ENCODE measurements at places on chromosomes 13 and 19. TPM values are rescaled to one million over a fixed set of nuclear protein-coding genes. Genes with fewer than 3 reads are reported as not detected.

DNA sequence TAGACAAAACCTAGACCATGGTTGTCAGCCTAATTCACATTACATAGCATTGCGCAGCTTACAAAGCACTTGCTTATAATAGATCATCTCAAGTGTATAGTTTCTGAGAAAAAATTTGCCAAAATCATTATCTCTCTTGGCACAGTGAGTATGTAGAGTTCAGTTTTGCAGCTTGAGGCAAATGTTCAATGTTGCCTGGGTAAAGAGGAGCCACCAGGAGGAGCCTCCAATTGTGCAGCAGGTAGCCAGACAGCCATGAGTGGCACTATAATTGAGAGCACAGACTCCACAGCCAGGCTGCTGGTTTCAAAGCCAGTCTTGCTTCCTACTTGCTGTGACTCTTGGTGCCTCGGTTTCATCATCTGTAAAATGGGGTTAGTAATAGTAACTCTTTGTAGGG, 24.0 kb upstream of the OLFM4 start:
- DNase-seq = no peak

The ZNF723 gene
- not detected for total RNA-seq

DNA sequence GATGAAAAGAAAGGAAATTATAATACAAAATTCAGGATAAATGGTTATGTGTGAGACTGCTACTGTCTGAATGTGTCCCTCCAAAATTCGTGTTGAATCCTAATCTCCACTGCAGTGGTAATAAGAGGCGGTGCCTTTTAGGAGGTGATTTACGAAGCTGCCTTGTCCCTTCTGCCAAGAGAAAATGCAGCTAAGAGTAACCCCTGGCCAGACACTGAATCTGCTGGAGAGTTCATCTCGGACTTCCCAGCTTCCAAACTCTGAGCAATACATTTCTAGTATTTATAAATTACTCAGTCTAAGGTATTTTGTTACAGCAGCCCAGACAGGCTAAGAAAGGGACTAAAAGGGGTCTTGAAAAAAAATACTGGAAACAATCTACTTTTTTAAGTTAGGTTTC, 152.6 kb downstream of the KLF12 start:
- no peak for DNase-seq

The TTC9B gene
- not detected for total RNA-seq

The KLHL1 gene
- total RNA-seq = not detected

The MAP2K2 gene
- 138 TPM for total RNA-seq

DNA sequence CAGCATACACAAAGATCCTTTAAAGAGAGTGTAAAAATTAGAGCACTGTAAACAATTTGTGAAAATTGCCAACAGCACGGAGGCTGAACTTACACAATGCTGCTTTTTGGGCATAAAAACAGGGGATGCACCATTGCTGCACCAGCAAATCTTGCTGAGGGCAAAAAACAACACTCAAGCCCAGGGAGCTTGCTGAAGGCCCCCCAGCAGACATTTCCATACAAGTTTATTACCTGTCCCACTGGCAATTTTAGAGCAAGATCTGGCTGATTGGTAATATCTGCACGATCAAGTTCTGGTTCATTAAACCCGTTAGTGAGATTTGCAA, 34.3 kb downstream of the AMER2 start:
- no peak for DNase-seq

GRCh38 chr19:18657590-18658365, 20.9 kb downstream of the KLHL26 start:
- peak; percentile 81 for DNase-seq

DNA sequence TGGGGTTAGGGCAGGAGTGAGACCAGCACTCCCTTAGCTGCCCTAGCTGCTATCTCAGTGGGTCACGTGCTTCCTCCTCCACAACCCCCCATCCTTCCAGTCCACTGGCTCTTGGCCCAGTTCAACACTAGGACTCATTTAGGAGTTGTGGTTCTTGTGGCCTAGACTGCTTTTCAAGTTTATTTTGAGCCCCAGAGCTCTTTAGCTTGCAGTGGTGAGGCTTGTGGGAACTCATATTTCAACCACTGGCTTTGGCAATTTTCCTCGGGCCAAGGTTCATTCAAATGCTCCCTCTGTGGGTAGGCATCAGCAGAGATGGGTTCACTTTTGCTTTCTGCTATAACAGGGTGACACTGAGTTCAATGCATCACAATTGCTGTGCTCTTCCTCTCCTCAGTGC, 436.2 kb upstream of the SLITRK5 start:
- no peak for DNase-seq

The PSG11 gene
- not detected for total RNA-seq

The STXBP2 gene
- 8.4 TPM for total RNA-seq

DNA sequence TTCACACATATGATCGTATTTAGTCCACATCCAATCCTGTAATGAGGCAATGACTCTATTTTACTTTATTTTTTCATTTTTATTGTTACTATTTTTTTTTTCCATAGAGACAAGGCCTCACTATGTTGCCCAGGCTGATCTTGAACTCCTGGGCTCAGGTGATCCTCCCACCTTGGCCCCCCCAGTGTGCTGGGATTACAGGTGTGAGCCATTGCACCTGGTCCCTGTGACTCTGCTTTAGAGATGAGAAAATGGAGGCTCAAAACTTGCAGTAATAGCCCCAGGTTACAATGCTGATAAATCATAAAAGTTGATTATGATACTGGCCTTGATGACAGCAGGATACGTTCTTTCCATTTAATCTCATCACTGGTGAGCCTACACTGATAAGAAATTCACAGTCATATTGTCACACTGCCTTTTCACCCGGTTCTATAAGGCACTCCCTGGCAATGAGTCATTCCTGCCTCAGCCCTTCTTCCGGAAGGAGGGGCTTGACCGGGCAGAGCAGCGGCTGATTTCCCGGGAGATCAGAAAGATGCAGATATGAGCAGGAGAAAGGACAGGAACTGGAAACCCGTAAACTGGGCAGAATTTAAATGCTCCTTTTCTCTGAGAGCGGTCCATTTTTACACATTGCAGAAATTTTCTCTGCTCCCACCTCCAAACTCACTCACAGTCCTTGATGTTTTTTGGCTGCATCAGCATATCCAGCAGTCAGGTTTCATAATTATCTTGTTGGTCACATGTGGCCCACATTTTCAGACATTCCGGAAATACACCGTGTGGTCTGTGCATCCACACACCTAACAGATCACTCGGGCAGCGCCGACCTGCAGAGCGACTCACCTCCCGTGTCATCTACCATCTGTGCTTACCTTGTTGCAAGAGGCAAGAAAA, 616.4 kb downstream of the EFNB2 start:
- DNase-seq = peak; percentile 50

GRCh38 chr19:1309977-1310852, 24.5 kb downstream of the EFNA2 start:
- no peak for DNase-seq

DNA sequence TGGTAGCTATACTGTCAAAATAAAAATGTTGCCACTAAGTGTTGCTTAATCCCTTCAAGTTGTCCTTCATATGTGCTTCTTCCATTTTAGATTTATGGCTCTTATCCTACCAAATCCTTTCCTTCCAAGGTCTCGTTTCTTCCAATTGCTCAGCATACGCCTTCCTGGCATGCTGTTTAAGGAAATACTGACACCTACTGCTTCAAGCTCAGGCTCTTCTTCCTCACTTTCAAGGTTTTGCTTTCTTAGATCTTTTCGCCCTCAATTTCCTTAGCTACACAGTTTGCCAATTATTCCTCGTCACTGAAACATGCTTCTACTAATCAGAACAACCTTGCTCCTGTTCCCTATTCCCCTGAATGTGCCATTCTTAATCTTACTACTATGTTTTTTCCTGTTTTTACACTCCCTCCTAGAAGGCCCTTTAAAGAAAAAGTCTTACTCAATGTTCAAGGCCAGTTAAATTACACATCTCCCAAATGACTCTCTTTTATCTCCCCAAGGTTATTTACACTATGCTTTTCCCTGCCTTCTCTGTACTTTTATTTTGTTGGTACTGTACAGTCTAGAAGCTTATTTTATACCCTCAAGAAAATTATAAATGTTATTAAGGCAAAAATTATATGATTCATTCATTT, 343.1 kb downstream of the MZT1 start:
- DNase-seq = no peak

DNA sequence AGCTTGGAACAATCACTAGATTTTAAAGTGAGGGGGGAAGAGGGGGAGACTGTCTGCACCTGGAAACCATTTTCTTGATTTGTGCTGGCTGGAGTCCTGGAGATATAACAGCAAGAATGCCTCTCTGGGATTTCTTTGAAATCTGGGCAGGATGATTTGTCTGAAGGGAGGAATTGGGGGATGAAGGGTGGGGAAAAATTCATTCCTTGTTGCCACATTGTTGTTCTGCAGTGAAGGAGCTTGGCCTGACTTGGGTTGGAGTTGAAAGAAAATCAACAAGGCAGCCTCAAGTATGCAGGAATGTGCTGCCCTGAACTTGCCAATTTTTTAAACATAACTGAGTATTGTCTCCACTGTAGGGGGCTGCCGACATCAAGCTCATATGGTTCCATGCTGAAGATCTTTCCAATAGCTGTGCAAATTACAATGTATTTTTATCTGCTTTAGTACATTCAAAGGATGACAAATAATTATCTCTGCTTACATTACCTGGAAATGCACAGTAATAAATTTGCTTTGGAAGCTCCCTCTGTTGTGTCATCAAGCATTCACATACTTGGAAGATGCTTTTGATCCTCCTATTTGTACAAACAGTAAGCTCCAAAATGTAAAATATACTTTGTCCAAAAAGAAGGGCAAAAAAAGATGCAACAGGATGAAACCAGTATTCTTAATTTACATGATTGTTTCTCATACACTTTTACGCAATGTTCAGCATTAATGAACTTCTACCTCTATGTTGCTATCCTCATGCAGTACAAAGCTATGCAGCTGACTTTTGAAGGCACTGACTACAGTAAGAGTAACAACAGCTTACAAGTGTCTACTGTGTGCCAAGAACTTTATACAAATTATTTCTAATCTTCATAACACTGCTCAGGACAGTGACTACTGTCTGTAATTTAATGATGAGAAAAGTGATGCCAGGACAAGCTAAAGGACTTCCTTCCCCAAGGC, 627.9 kb upstream of the KLF12 start:
- no peak for DNase-seq

DNA sequence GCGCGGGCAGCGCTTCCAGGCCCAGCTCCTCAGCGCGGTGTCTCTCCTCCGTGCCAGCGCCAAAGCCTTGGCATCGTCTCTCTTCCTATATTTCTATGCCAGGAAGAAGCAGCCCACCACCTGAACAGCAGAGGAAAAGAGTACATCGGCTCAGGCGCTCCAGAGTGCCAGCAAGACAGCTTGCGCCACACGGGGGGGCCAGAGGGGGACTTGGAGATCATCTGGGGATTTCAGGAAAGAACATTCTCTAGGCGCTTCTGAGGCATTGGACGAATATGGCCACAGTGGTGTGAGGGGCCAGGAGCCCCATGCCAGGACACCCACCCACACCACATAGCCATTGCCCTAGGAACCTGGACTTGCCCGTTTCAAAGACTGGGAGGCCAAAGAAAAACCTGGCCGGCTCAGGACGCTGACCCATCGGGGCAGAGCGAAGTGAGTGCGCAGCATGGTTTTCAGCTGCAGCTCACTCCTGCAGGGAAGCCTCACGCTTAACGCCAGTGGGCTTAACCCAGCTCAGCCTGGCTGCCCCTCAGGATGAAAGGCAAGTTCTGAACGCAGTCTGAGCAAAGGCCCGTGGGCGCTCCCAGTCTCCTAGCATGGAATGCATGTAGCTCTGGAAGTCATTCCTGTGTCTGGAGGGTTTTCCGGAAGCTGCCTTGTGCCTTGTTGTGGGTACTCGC, 62.1 kb downstream of the GGACT start:
- no peak for DNase-seq

DNA sequence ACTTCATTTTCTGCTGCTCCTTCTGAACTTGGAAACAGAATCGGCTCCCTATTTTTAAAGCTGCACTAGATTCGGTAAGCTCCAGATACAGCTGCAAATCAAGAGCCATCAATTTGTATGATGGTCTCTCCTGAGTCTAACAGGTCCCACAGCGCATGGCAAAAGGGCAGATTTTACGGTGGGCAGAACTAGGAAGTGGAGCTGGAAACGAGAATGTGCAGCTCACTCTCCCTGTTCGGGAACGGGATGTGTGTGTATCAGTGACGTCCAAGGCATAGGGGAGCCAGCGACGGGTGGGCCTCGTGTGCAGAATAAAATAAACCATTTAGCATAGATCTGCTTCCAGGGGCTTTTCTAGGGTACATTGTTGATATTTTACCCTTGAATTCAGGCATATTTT, 74.2 kb downstream of the COL4A1 start:
- DNase-seq = no peak

DNA sequence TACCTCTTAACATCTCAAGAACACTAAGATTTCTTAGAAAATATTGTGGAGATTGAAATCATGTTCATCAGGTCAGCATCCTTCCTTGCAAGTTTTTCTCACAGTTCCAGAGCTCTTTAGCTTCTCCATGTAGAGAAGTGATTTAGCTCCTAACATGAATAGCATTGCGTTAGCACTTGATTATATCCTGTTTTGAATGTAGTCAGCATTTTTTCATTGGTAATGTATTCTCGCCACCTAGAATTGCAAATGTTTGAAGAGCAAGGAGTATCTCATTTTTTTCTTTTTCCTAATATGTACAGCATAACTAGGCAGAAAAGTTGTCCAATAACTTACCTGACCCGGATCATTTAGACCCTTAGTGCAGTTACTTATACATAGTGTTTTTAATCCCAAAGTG, 6.6 kb downstream of the ZNF470 start:
- DNase-seq = no peak

GRCh38 chr19:6519289-6519688, 11.5 kb upstream of the TNFSF9 start:
- no peak for DNase-seq

DNA sequence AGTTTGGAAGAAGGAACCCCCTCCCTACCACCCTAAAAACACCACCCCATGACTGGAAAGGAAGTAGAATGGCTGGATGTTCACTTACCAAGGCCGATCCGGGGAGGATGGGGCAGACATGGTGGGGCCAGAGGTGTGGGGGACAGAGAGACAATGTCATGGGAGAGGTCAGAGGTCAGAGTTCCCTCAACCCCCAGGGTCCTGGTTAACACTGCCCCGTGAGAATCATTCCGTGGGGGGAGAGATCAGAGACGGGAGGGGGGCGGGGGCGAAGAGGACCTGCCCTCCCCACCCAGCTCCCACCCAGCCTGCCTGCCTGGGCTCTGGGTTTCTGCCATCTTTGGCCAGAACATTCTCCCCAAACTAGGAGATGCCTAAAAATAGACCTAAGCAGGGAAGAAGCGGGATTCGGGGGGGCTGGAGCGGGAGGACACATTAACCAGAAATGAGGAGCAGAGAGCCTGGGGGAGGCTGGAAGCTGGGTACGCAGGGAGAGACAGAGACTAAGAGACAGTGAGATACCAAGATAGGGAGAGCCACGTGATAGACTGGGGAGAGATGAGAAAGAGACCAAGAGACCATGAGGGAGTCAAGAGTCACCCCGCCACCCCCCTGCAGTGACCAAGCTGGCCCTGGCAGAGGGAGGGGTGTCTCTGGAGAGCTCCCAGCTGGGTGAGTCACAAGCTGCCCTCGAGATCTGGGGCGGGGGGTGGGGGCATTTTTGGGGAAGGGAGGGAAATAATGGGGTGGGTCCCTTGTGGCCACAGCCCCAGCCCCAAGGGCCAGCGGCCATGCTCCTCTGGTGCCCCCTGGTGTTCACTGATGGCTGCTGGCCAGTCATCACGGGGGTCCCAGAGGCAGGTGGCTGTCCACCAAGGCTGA, 6.1 kb upstream of the KANK2 start:
- peak; percentile 84 for DNase-seq

Measured in Right ventricle myocardium inferior (tissue), 1 donor.